Stomach (tissue), 19 donors: ENCODE measurements at places on chromosomes 1 and 21. TPM values are rescaled to one million over a fixed set of nuclear protein-coding genes. Genes with fewer than 3 reads are reported as not detected.

- no peak overlapping the region for H3K4me3 ChIP-seq
- H3K27me3 ChIP-seq = no peaks in the 10 kb centered on the region
- no peaks in the 10 kb centered on the region for H3K4me1 ChIP-seq
- H3K36me3 ChIP-seq = no peaks in the 10 kb centered on the region
- no peak for DNase-seq
Measured at GRCh38 chr1:186802388-186802787, 26.4 kb upstream of the PLA2G4A start.

- DNase-seq = no peak
- no peak overlapping the region for H3K27ac ChIP-seq
- H3K4me1 ChIP-seq = peaks cover 13% of the 10 kb centered on the region
- H3K27me3 ChIP-seq = no peaks in the 10 kb centered on the region
- H3K4me3 ChIP-seq = no peak overlapping the region
Measured at GRCh38 chr1:25065795-25066238, 135.7 kb upstream of the RUNX3 start.

GRCh38 chr1:13513895-13514546 lies at the start of gene LRRC38:
LRRC38 (minus strand) TSS chr1:13514003; CDS start chr1:13513593, 410 bp downstream.
- H3K27me3 ChIP-seq = peaks cover 45% of the 10 kb centered on the region
- DNase-seq = peak; percentile 48
- peaks cover 5% of the 10 kb centered on the region for H3K4me1 ChIP-seq

- no peak overlapping the region for H3K4me3 ChIP-seq
- DNase-seq = no peak
- H3K4me1 ChIP-seq = peaks cover 20% of the 10 kb centered on the region
- H3K27ac ChIP-seq = peak overlapping the region; percentile 36
- no peaks in the 10 kb centered on the region for H3K27me3 ChIP-seq
Measured at GRCh38 chr1:235873045-235873444, 6.3 kb upstream of the LYST start.

GRCh38 chr1:237011432-237011831 lies 7.2 kb upstream of the MT1HL1 start:
- H3K27me3 ChIP-seq = no peaks in the 10 kb centered on the region
- H3K36me3 ChIP-seq = no peaks in the 10 kb centered on the region
- no peak overlapping the region for H3K4me3 ChIP-seq
- peaks cover 6% of the 10 kb centered on the region for H3K4me1 ChIP-seq

DNA sequence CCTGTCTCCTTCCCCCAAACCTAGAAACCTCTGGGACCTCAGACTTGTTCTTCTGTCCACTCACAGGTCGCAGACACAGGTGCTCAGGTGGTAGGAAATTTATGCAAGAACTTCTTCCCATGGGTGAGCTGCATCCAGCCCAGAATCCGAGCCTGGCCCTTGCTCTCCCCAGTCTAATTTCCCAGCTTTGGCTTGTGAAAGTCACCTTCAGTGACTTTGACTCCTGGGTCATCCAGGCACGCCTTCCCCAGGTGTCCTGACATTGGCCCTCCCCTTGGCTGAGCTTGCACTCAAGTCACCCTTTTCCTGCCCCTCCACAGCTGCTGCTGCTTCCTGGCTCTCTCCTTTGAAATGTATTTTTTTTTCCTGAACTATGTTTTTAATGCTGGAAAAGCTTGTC lies 6.6 kb downstream of the IPO13 start:
- no peaks in the 10 kb centered on the region for H3K27me3 ChIP-seq
- peaks cover 6% of the 10 kb centered on the region for H3K4me1 ChIP-seq
- peaks cover 46% of the 10 kb centered on the region for H3K36me3 ChIP-seq
- peak overlapping the region; percentile 18 for H3K27ac ChIP-seq
- no peak for DNase-seq

HAO2 gene
- total RNA-seq = 0.73 TPM

DNA sequence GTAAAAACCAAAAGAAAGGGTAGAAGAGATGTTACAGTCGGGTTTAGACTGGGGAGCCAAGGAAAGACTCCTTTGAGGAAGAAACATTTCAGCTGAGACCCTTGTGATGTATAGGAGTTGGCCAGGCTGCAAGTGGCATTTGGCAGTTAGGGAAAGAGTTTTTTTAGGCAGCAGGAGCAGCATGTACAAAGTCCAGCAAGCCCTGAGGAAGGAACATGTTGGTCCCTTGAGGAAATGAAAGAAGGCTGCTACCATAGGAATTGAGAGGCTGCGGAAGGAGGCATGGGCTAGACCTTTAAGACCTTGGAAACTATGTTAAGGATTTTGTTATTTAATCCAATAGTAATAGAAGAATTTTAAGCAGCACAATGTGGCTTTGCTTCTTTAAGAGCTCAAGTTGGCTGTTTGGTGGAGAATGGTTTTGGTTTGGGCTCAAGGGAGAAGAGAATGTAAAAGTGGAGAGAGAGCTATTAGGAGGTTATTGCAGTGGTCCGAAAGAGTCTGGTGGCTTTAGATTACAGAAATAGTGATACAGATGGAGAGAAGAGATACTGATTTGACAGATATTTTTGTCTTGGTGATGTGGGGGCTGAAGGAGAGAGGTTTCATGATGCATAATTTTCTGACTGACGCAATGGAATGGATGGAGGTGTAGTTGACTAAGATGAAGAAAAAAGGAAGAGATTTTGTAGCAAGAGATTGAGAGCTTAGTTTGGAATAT lies 26.6 kb downstream of the SMAP2 start:
- peak overlapping the region; percentile 33 for H3K27ac ChIP-seq
- peaks cover 69% of the 10 kb centered on the region for H3K4me1 ChIP-seq
- no peaks in the 10 kb centered on the region for H3K36me3 ChIP-seq

DNA sequence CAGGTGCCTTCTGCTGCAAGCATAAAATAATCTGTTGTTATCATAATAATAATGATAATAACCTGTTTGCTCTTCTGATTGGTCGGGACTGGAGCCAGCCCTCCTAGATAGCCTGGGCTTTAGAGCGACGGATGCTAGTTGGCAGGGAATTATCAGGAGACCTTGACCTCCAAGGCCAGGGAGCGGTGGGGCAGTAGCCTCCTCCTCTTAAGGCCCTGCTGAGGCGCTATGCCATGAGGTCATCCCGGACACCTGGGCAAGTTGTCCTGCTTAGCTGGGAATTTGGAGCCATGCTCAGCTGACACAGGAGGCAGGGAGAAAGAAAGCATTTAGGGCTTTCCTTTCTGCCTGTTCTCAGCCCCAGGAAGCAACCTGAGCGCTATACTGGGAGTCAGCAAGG lies 15.6 kb downstream of the C1orf115 start:
- no peak overlapping the region for H3K4me3 ChIP-seq
- peaks cover 5% of the 10 kb centered on the region for H3K4me1 ChIP-seq
- no peaks in the 10 kb centered on the region for H3K27me3 ChIP-seq
- DNase-seq = peak; percentile 49

DNA sequence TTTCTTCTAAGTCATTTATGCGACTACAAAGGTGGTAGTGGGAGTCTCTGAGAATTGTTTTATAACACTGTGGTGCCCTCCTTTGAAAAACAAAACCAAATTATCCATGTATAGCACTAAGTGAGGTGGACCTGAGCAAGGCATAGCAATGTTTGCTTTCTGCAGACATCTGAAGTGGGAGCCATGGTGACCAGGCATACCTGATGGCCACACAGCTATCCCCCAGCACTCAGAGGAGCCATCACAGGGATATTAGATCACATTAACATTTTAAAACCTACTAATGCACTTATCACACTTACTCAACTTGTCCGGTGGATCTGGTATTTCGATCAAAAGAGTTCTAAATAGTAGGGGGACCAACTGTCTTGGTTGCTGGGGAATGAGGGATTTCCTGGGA lies 24.8 kb upstream of the AVPR1B start:
- H3K4me1 ChIP-seq = no peaks in the 10 kb centered on the region
- H3K4me3 ChIP-seq = no peak overlapping the region
- no peak overlapping the region for H3K27ac ChIP-seq
- H3K27me3 ChIP-seq = no peaks in the 10 kb centered on the region

AQP10 gene
- not detected for total RNA-seq

- DNase-seq = no peak
- H3K4me3 ChIP-seq = no peak overlapping the region
- no peaks in the 10 kb centered on the region for H3K36me3 ChIP-seq
- H3K4me1 ChIP-seq = no peaks in the 10 kb centered on the region
- no peaks in the 10 kb centered on the region for H3K27me3 ChIP-seq
Measured at GRCh38 chr1:14320518-14320917, 278.0 kb upstream of the KAZN start.

GRCh38 chr1:180237869-180238476 lies 7.9 kb downstream of the LHX4 start:
- H3K27me3 ChIP-seq = peaks cover 41% of the 10 kb centered on the region
- H3K4me1 ChIP-seq = peaks cover 34% of the 10 kb centered on the region
- DNase-seq = no peak
- H3K4me3 ChIP-seq = no peak overlapping the region
- H3K36me3 ChIP-seq = no peaks in the 10 kb centered on the region
- H3K27ac ChIP-seq = no peak overlapping the region

DNA sequence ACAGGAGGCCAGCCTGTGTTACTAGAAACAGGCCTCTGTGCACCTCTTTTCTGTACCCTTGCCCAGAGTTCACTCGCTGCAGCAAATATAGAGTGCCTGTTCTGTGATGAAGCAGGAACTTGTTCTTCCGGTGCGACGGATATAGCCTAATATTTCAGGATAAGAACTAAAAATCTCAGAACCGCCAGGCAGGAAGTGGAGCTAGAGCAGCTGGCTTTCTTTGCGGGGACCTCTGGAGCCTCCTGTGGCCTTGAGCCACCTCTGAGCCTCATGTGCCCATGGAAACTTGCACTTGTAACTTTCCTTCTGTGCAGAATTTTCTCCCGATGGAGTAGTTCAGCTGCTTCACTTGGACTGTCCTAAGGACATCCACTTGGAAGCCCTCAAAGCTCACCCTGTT lies 44.5 kb upstream of the VAMP3 start:
- no peak overlapping the region for H3K4me3 ChIP-seq
- no peaks in the 10 kb centered on the region for H3K4me1 ChIP-seq
- no peaks in the 10 kb centered on the region for H3K27me3 ChIP-seq
